Activated CD4-positive, alpha-beta memory T cell treated with anti-CD3 and anti-CD28 coated beads, Interleukin-2, amount 10 ng/mL, durations not matched to agents 7 days and 5 days (primary cell): ENCODE measurements at places on chromosomes 1 and 21. TPM values are rescaled to one million over a fixed set of nuclear protein-coding genes. Genes with fewer than 3 reads are reported as not detected.

NMNAT2 gene
- 0.03 TPM for total RNA-seq

NPHP4 gene
- 18.1 TPM for total RNA-seq

ABCG1 gene
- 25.3 TPM for total RNA-seq

C1orf56 gene
- 1.7 TPM for total RNA-seq
